ENCODE measurements at places on chromosomes 7 and 10. TPM values are rescaled to one million over a fixed set of nuclear protein-coding genes. Genes with fewer than 3 reads are reported as not detected.

BBS9 gene
- total RNA-seq: 13.7 TPM

WDR86 gene
- 2.1 TPM for total RNA-seq

LRRC72 gene
- not detected for total RNA-seq

THAP5 gene
- total RNA-seq: 38.9 TPM

MRPL32 gene
- total RNA-seq: 45.2 TPM

CPA2 gene
- not detected for total RNA-seq

GATA3 gene
- total RNA-seq: 48.3 TPM

OR9A2 gene
- total RNA-seq: 0.30 TPM

NEUROD6 gene
- not detected for total RNA-seq

CHAT gene
- total RNA-seq: not detected

LRMDA gene
- not detected for total RNA-seq

NEURL1 gene
- 2.0 TPM for total RNA-seq

MCM10 gene
- 40.2 TPM for total RNA-seq

ST8SIA6 gene
- total RNA-seq: 0.34 TPM

EGFR gene
- not detected for total RNA-seq

ITPRID1 gene
- not detected for total RNA-seq

APBB1IP gene
- total RNA-seq: 88.7 TPM

SPDYE11 gene
- not detected for total RNA-seq

TMEM270 gene
- not detected for total RNA-seq

ACTA2 gene
- total RNA-seq: 13.8 TPM

PDE6C gene
- total RNA-seq: not detected

JCAD gene
- 0.20 TPM for total RNA-seq

ZPBP gene
- not detected for total RNA-seq

CADPS2 gene
- total RNA-seq: not detected

CNPY1 gene
- not detected for total RNA-seq

MMRN2 gene
- total RNA-seq: not detected

IFIT2 gene
- 21.6 TPM for total RNA-seq

ATRNL1 gene
- total RNA-seq: not detected

OPN1SW gene
- not detected for total RNA-seq

RARRES2 gene
- not detected for total RNA-seq

ABCC2 gene
- total RNA-seq: 2.5 TPM

NACAD gene
- total RNA-seq: 0.11 TPM

LRIT1 gene
- total RNA-seq: not detected

SLC16A12 gene
- not detected for total RNA-seq

All from activated naive CD8-positive, alpha-beta T cell treated with anti-CD3 and anti-CD28 coated beads, Interleukin-2, amount 10 ng/mL, durations not matched to agents 7 days and 5 days (primary cell).